Fibroblast of skin of abdomen (primary cell): ENCODE measurements at places on chromosomes 2 and 18.

- DNase-seq = no peak
Observed at GRCh38 chr2:157336137-157337010, 10.8 kb upstream of the ERMN start.

DNA sequence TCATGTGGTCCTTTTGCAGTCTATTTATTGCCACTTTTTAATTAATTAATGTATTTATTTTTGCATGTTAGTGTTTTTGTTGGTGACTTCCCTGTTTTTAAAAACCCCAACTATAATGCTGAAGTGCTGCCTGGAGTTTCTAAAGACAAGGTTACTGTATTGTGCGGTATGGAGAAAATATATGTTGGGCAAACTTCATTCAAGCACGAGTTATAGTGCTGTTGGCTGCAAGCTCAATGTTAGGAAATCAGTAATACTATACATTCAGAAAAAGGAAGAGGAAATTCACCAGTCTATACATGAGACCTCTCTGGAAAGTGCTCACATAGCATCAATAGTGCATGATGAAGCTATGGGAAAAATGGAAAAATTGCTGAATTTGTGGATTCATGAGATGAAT is 15.4 kb upstream of the RBMS1 start:
- DNase-seq = no peak

GRCh38 chr18:49447810-49448745 is 12.4 kb downstream of the DYM start:
- peak; percentile 42 for DNase-seq

DNA sequence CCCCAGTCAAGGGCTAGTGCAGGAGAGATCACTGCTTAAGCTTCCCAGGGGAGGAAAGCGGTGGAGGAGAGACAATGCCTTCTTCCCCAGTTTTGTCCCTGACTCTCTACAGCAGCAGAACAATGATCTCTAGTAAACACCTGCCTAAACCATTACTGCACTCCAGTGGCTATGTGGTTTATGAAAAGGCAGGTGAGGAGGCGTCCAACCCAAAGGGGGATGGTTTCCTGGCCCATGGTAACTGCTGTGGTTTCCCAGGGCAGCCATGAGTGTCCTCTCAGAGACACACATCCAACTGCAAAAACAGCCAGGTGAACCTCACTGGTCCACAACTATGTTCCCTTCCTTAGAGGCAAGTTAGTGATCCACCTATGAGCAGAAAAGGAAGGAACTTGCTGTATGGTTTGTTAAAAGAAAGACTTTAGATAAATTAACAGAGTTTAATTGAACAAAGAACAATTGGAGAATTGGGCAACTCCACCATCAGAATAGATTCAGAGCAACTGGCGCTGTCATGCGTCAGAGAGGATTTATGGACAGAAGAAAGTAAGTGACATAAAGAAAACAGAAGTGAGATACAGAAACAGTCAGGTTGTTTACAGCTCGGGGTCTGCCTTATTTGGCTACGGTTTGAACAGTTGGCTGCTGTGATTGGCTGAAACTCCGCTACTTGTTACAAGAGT is 4.8 kb upstream of the TTC39C start:
- DNase-seq = no peak

DNA sequence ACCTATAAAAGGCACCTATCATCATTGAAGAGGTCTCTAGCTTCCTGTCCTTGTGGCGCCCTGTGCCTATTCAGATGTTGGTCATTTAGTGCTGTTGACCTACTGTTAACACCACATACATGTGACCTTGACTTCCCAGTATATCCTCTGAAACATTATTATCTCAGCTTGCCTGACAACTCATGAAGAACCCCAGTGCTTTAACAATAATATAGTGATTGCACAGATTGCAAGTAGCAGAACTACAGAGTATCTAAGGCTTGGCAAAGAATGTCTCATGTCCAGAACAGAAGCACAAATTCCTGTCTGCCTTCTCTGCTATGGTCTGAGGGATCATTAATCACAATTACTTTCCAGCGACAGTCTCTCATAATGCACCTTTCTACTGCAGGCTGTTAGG is 165.3 kb downstream of the LCLAT1 start:
- DNase-seq = no peak

GRCh38 chr2:183093857-183094657 is 15.5 kb downstream of the DUSP19 start:
- DNase-seq = peak; percentile 53
